ENCODE measurements at places on chromosomes 7 and 10.
A peak's percentile ranks its signal among the peaks of the same experiment; 100 is the strongest.

- no peak for ATAC-seq
Measured at GRCh38 chr10:125015356-125015944, 73.5 kb downstream of the ZRANB1 start.

DNA sequence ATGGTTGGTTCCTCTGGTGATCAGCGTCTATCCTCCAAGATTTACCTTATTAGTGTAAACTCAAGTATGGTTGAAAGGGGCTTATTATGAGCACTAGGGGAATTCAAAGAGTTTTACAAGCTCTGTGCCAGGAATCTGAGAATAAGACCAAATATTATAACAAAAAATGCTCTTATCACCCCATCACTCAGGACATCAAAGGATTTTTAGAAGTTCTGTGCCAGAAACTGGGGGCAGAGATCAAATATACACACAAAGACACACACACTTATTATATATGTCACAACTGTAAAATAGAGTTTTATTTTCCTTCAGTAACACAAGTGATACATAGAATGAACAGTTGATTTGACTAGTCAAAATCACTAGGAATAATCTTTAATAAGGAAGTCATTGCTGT, 89.3 kb downstream of the MLLT10 start:
- no peak for ATAC-seq

DNA sequence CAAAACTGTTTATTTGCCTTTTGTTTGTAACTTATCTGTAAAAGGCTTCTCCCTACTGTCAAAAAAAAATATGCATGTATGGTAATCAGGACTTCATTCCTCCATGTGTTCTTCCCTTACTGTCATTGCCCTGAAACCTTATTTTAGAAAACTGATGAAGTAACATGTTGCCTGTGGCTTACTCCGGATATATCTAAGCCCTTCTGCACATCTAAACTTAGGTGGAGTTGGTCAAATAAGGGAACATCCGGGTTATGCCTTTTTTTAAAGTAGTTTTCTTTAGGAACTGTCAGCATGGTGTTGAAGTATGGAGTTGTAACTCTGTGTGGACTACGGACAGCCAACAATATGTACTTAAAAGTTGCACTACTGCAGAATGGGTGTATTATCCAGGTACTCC, 6.2 kb downstream of the SAR1A start:
- ATAC-seq, result no peak

GRCh38 chr10:76197293-76197692, 765.9 kb downstream of the LRMDA start:
- no peak for ATAC-seq

- ATAC-seq, result peak; percentile 83
Measured at GRCh38 chr7:69603937-69604494, 5.7 kb downstream of the AUTS2 start.

DNA sequence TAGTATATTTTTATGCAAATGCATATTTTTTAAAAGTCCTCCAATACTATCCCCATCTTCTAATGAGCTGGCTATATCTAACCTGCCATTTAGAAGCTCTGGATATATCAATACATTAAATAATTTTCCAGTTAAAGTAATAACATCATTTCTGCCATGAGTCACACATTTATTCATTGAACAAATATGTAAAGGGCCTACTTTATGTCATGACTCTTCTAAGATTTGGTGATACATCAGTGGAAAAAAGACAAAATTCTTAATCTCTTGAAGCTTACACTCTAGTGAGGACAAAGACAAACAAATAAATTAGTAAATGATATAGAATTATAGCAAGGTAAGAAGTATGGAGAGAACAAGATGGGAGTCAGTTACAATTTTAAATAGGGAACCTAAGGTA, 716.8 kb upstream of the LRRTM3 start:
- ATAC-seq, result no peak

DNA sequence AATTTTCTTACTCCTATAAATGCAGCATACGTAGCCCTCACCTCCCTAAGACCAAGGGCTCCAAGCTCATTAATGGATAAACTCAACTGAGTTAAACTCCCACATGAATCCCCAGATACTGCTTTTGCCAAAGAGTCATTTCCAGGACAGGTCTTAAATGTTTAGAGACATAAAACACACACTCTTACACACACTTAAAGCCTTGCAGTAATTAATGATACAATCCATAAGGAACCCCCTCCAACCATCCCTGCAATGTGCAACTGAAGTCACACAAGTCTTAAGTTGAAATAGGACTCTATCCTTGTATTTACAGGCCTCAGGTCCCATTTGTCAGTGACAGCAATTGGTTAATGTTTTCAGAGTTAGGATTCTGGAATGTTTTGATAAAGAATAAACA, 194.1 kb downstream of the FANK1 start:
- ATAC-seq, result no peak

DNA sequence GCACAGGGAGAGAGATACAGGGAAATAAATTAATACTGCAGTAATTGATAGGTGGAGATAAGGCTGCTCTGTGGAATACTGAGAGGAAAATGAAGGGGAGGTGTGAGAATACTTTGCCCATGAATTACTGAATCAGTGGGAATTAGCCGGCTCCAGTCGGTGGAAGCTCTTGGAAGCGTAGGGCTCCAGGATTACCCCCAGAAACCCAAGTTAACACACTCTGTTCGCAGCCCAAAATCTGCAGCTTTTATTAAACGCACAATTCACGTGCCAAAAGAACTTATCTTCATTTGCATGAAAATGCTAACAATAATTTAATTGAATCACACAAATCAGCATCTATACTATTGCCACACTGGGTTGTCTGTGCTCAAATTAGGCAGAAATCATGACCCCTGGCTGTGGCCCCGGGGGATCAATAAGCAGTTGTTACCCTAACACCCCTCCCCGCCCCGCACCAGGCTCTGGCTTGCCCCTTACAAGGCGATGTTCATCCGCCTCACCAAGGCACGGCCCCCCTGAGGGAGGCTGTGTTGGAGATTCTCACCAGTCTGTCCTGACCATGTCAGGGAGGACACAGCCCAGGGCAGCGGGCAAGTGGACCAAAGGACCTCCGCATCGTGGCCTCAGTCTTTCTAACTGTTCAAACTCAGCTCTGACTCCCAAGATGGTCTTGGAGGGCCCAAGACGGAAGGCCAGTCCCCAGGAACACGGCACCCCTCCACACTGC, 48.4 kb upstream of the MGMT start:
- ATAC-seq, result no peak

- peak; percentile 47 for ATAC-seq
Measured at GRCh38 chr7:44348300-44348699, 22.9 kb upstream of the CAMK2B start.

DNA sequence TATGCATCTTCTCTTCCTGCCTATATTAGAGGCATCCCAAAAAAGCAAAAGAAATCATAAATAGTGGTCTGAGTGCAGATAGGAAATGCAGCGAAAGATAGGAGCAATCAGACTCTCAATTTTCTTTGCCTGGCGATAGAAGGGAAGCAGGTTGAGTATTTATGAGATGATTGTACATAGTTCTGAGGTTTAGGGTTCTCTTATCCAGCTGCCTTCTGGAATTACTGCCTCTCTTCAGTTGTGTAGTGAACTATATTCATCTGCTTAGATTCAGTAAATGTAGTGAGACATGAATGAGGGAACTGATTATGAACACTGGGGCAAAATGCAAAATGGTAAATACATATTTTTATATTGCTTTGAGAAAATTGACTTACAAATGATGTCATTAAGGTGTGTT, 93.0 kb upstream of the CYP26C1 start:
- no peak for ATAC-seq

DNA sequence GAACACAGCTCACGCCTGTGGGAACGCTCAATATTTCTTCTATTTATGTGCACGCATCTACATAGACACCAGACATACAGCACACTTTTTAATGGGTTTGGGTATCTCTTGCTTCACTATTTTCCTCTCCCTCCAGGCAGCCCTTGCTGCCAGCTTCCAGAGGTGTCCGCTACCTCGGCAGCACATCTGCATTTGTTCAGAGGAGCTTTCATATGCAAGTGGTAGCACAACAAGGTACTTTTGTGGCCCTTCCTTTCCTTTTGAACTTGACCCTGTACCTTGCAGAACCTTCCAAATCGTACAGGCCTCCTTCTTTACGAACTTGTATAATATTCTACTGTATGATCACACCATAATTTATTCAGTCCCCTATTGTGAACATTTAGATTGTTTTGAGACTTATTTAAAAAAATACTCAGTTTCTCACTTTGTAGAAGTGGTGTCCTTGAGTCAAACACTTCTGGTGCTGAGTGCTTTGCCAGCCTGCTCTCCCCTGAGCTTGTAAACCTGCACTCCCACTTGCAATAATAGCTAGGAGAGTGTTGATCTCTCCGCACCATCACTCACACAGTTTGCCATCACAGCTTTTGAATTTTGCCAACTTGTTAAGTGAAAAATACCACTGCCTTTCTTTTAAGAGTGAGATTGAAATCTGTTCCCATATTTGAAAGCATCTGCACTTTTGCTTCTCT, 106.0 kb upstream of the ZNF32 start:
- ATAC-seq, result no peak

DNA sequence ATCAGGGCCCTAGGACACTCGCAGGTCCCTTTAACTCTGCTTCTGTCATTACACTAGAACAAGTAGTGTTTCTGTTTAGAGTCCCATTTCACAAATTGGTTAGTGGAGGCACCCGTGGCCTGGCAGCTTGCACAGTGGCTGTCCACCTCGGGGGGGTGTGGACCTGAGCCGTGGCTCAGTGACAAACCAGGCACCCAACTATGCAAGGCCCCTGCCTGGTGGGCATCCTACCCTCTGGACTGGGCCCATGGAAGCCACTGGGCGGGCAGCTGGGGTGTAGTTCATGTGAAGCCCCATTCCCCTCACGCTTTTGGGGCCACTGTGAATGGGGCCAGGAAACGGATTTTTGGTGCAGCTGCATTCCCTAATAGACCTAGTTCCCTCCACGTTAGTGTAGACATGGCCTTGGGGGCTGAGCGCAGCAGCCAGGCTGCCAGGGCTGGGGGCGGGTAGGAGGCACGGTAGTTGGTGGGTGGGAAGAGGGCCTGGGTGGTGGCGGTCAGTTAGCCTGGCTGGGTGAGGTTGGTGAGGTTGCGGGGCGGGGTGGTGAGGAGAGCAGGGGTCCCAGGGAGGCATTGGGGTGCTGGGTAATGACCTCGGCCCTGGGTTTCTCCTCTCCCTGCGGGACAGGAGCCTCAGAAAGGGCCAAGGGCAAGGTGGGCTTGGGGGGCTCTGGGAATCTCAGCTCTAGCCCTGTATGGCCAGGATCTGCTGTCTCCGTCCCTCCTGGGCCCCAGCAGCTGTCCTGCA, 18.7 kb downstream of the ZNF316 start:
- ATAC-seq, result no peak

- no peak for ATAC-seq
Measured at GRCh38 chr10:35503578-35503977, 101.6 kb upstream of the GJD4 start.

GRCh38 chr10:110574420-110574819, 6.9 kb downstream of the SMC3 start:
- ATAC-seq, result no peak

GRCh38 chr7:67518580-67518979, 521.9 kb downstream of the TYW1 start:
- ATAC-seq, result no peak
